ENCODE measurements at places on chromosomes 12 and 14.

DNA sequence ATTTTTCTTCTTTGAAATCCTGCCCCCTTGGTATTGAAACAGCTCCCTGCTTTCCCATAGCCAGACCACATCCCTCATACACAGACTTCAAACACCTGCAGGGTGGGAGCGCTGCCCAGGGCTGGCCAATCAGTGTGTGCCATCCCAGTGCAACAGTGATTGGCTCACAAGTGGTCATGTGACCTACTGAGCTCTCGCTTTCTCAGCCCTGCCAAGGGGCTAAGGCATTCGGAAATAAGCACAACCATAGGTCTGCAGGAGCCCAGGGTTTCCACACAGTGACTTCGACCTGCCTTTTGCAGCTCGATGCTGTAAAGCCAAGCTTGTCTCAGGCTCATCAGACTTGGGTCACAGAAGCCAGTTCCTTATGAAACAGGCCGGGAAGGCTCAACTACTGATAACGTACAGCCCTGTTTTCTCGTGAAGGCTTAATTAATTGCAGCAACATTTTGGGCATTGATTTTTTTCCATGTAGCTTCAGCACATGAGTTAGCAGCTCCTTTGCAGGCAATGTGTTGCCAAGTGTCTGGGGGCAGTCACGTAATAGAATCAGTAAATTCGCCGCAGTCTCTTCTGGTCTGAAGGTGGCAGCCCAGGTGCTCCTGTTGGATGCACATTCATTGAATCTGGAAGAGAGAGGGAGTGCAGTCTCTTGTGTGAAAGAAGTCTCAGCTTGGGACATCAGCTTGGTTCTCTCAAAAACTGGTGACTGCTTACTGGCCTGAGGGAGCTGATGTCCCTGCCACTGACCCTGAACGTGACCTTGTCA lies 1091.8 kb downstream of the AACS start:
- no peak for DNase-seq

DNA sequence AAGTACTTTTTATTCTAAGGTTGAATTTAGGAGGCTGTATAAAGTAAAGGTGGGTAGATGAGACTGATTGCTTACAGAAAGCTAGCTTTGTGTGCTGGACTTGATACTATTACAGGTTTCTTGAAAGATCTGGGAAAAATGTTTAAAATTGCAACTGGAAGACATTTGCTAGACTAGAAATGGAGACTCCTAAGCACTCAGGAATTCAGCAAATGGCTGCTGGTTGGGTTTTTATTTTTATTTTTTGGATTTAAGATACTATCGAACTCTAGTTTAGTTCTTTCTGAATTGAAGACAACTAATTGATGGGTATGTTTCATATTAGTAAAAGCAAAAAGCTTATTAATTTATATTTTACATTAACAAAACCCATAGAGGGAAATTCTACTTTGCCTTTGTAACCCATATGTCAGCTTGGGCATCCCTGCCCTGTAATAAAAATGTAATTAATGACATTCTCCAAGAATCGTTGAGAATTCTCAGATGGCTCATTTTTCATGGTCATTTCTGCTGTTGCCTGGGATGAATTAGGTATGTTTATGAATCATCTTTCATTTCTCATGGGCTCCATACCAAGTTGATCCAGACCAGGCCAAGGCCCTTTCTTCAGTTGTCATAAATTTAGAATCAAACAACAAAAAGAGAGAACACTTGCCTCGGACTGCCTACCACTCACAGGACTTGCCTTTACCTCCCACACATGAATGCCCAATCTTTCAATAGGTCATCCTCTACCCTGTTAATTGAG lies 102.1 kb downstream of the ERGIC2 start:
- DNase-seq: no peak

- no peak for DNase-seq
Observed at GRCh38 chr12:27898022-27898421, 74.5 kb downstream of the PTHLH start.

- DNase-seq: no peak
Observed at GRCh38 chr12:92482599-92482998, 220.2 kb upstream of the PLEKHG7 start.

- DNase-seq: peak; percentile 68
Observed at GRCh38 chr14:60723116-60723906, 840 bp downstream of the SIX4 start.

- DNase-seq: peak; percentile 9
Observed at GRCh38 chr12:81957631-81958030, 198.5 kb upstream of the PPFIA2 start.

- DNase-seq: no peak
Observed at GRCh38 chr14:60265163-60265562, 16.1 kb downstream of the PPM1A start.

DNA sequence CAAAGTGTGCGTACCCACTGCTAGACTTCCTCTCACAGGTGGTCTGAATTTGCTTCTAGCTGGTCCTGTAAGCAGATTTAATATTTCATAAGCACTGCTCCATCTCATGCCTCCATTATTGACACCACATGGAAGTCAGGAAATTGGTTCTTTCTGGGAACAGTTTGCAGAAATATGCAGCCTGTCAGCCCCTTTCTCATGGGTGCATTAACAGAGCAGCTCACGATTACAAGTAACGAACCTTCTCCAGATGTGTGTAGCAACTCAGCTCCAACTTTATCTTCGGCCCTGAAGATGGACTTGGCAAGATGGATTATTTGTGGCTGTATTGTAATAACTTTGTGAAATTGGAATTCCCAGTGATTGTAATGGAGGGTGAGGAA lies 214.5 kb upstream of the DDHD1 start:
- no peak for DNase-seq

- DNase-seq: no peak
Observed at GRCh38 chr12:116672842-116673516, 64.9 kb downstream of the SPRING1 start.

GRCh38 chr12:69991690-69992288 lies 166.8 kb downstream of the MYRFL start:
- peak; percentile 10 for DNase-seq

DNA sequence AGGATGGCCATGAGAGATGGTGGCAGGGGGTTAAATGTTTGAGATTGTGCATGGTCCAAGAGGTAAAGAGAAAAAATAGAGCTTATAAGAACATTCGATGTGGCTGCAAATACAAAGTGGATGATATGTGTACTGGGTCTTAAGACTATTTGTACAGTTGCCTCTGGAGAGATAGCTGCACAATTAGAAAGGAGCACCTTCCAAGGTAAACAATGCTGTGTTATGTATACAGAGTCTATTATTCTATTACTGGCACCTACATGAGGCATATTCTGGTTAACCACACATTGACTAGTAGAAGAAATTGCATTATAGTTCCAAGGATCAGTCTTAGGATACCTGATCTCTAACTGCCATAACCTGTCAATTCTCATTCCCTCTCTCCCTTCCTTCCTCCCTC lies 238.0 kb upstream of the FOXN3 start:
- no peak for DNase-seq

DNA sequence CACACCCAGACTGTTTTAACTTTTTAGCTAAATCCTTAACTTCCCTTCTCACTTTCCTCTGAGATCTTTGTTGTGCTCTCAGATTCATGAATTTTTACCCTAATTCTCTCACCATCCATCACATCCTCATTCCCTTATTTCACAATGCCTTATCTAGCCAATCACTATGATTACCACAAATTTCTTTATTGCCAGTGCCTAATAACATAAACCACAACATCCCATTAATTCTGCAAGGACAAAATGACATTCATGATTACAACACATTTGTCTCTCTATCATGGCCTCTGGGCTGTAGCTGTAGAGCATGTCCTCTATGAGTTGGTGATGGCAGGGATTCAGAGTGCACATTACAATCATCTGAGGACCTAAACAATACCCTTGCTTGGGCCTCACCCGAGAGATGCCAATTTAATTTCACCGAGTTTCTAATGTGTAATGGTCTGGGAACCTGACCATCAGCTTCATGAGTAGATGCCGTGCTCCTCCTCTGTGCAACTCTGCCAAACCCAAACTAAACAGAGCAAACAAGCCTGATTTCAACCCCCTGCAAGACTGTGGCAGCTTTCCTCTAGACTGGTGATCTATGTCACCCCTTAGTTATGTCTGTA lies 99.3 kb downstream of the SPTSSA start:
- no peak for DNase-seq

DNA sequence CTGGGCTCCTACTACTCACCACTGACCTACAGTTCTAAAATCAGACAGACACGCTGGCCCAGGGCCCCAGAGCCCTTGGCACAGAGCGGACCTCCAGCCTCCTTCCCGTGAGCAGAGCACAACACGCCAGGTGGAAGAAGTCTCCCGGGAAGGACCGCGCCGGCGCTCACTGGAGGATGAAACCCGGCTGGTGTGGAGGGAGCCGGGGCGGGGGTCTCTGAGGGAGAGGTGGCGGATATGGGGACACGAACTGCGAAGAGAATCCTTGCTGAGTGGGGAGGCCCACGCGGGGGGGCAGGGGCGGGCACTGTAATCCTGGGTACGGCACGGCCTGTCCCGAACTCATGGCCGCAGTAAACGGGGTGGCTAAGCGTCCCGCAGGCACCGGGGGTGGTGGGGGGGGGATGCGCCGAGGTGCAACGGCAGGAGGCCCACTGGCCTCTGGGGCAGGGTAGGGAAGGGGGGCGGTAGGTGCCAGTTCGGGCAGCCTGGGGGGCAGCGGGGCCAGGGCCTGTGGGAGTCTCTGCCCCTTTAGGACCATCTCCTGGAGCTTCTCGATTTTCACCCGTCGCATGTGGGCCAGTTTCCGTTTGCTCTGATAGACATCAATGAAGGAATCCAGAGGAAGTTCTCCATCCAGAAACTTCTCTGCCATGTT lies 28.8 kb downstream of the VPS37B start:
- no peak for DNase-seq

DNA sequence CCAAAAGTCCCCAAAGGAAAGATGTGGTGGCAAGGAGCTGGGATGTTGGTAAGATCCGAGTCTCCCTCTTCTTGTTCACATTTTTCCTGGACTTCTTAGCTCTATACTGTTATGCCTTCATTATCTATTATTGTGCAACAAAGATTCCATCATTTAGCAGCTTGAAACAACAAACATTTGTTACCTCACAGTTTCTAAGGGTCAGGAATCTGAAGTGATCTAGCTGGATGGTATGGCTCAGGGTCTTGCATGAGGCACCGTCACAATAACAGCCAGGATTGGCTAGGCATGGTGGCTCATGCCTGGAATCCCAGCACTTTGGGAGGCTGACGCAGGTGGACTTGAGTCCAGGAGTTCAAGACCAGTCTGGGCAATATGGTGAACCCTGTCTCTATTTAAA lies 51.1 kb upstream of the KRAS start:
- DNase-seq: peak; percentile 80

GRCh38 chr12:129009833-129010622 lies 156.8 kb downstream of the GLT1D1 start:
- no peak for DNase-seq

GRCh38 chr14:20093442-20093841 lies 17.1 kb upstream of the OR4K17 start:
- no peak for DNase-seq

DNA sequence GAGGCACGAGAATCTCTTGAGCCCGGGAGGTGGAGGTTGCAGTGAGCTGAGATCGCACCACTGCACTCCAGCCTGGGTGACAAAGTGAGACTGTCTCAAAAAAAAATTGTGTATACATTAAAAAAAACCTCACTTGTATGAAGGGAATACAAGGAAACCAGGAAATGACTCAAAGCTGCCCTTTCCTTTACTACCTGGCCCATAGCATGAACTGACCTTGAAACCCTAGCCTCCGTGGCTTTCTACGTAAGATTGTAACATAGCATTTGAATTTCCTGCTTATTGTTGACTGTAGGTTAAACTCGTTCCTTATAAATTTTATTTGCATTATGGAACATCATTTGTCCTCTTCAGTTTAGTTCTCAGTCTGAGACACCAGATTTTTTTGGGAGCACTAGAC lies 9.1 kb upstream of the DDX47 start:
- DNase-seq: no peak

DNA sequence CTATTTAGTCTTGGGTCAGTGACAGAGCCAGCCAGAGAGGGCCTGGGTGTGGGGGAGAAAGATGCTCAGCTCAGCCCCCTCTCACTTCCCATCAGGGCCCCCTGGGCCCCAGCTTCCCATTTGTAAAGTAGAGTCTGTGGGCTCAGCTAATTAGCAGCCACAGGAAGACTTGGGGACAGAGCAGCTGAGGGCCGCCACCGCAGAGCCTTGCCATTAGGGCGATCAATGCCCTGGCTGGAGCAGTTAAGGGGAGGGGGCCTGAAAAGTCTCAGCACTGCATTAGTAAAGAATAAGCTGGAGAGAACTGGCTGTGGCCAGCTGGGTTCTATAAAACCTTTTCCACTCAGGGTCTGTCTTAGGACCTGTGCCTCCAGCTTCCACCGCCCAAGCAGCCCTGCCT lies 2.7 kb downstream of the PLEKHD1 start:
- DNase-seq: no peak

- no peak for DNase-seq
Observed at GRCh38 chr12:109160433-109160832, 44.0 kb downstream of the ACACB start.

- no peak for DNase-seq
Observed at GRCh38 chr12:10154145-10154496, 17.8 kb downstream of the OLR1 start.

DNA sequence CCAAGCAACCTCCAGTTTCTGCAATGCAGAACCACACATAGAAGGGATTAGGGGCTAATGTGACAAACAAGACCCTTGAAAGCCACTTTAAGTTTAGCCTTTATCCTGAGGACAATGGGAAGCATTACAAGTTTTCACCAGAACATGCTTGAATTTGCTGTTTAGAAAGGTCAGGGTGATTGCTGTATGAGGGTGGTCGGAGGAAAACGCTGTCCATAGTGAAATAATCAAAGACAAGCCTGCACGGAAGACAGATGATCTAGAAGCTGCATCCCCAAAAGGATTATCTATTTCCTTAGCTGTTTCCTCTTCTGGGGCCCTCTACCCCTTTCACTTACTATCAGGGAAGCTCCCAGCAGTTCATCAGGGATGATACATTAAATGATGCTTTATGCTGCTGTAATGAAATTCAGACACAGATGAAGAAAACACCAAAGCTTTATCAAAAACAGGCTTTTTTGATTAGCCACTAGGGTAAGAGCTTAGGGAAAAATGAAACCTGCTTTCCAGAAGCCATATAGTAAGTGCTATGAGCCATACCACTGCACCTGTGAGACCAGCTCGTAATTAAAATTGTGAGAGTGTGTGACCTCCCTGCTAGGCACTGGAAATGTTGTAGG lies 6.5 kb downstream of the HAL start:
- no peak for DNase-seq

- no peak for DNase-seq
Observed at GRCh38 chr12:18932715-18933114, 194.8 kb downstream of the CAPZA3 start.

GRCh38 chr12:90102957-90103652 lies 394.5 kb upstream of the ATP2B1 start:
- DNase-seq: peak; percentile 25

DNA sequence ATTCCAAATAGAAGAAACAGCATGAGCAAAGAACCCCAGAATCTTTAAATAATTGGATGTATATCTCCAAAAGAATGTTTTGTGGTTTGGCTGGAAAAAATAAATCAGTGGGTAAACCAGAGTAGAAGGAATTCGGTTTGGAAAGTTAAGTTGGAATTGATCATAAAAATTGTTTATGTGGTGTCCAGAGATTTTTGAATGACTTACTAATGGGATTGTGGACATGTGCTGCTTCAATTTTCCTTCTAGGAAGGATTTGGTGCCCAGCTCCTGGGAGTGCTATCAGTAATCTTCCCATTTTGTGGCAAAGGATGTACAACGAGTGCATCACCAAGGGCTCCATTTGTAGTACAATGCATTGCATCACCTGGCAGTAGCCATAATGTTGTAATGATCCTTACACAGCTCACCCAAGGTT lies 224.8 kb downstream of the SLC16A7 start:
- no peak for DNase-seq
